CD4-positive, alpha-beta T cell treated with Interferon gamma for 1 hour (primary cell): ENCODE measurements at places on chromosomes 12 and 14.
A peak's percentile ranks its signal among the peaks of the same experiment; 100 is the strongest.

DNA sequence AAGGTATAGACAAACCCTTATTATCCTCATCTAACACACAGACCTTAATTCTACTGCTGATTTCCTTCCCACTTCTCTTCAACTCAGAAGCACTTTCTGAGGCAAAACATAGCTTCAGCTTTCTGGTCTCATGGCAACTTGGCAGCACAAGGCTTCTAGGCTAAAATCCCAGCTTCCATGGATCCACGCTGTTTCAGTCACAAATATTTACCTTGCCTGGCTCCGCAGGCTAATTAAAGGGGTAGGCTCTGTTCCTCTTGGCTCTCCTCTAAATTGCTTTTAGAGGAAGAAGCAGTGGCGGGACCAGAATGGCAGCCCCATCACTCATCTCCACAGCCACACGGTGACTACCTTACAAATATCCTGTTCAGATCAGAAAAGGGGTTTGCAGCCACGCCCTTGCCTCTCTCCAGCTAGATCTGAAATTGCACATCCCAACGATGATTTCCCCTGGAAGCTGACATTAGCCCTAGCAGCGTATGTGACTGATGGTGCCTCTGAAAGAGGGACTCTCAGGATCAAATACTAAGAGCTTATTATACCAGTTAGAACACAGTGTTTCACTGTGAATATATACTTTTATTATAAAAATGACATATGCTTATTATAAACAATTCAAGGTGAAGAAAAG, 221.5 kb upstream of the NUDT4 start:
- DNase-seq: no peak

DNA sequence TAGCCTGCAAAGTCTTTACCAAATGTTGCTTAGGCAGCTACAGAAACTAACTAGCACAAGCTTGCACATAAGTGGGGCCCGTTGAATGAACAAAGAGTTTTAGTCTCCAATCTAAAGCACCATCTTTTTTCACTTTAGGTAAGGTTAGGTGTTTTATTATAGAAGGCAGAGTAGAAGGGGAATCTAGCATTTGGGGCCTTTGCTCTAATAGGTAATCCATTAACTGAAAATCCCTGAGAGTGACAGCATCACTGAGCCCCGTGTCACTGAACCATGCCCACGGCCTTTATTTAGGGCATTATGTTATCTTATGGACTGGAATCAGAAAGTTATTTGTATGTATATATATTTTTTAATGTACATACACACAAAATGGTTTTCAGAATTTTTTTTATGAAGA, 25.1 kb downstream of the CPNE8 start:
- no peak for DNase-seq

DNA sequence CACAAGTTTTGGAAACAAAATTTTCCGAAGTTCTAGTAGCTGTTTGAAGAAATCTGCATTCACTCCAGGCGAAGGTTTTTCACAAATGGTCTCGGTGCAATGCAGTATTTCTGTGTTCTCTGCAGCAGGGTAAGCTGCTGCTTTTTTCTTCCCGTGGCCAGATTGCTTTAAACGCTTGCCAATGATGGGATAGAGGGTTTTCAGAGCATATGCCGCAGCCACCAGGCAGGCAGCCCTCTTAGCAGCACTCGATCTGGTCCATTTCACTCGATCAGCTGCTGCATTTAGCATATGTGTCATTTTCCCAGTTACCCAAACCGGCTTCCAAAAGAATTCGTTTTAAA, 315 bp downstream of the ABCD2 start:
- no peak for DNase-seq

GRCh38 chr12:24770334-24770733, 178.6 kb downstream of the BCAT1 start:
- DNase-seq: no peak

GRCh38 chr12:94116191-94116590, 32.2 kb upstream of the PLXNC1 start:
- no peak for DNase-seq

DNA sequence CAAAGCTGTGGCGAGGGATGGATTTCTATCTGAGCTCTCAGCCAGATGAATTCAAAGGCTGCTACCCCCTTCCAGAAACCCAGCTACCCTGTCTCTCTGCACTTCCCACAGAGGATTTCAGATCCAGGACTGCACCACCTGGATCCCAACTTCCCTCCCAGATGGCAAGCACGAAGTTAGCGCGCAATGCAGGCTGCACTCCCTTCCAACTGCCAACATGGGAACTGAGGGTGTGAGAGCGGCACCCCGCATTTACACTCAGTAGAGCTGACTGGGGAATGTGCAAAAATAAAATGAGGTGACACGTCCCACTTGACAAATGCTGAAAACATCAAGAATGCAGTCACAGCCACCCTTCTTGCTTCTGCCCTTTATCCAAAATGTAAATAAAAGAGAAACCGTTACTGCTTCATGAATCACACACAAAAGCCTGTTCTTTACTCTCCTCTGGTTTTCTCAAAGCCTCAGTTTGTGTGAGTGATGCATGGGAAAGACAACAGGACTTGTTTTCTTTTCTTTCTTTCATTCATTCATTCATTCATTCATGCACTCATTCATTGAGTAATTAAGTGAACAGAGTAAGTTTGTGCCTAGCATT, 85.7 kb downstream of the ITPK1 start:
- DNase-seq: no peak

- DNase-seq: no peak
Observed at GRCh38 chr12:109998241-109998903, 858 bp upstream of the ANKRD13A start.

DNA sequence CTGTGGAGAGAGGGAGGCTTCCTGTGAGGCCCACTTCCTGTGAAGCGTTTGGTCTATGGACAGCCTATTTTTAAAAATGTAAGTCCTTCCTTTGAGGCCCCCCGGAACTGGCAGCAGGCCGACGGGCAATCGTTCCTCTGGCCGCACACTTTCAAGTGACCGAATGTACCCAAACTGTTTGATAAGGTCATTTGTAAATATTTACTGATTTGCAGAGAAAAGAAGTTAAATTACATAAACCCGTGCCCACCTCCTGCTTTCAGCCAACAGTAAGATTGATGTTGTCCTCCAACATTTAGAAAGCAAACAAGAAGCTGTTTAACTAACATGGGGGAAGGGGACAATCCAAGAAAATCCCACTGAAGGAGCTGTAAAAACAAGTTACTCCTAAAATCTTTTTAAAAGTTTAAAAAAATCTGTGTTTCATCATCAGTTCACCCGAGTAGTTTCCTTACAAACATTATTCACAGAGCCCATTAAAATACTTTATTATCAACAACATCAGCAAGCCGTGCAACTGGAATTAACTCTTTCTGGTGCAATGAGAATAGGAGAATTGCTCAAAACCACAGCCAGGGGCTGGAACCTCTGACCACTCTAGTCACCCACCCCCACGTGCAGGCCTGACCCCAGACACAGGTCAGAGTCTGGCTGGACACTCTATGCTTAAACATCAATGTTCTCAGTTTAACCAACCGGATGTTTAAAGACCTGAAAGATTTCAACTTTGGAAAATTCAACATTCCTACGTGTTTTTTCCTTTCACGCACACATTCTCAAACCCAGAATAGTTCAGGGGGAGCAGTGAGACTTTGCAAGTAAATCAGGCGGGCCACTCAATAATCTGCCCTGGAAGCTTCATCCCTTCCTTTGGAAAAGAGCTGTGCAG, 65.3 kb downstream of the FOXN3 start:
- no peak for DNase-seq

DNA sequence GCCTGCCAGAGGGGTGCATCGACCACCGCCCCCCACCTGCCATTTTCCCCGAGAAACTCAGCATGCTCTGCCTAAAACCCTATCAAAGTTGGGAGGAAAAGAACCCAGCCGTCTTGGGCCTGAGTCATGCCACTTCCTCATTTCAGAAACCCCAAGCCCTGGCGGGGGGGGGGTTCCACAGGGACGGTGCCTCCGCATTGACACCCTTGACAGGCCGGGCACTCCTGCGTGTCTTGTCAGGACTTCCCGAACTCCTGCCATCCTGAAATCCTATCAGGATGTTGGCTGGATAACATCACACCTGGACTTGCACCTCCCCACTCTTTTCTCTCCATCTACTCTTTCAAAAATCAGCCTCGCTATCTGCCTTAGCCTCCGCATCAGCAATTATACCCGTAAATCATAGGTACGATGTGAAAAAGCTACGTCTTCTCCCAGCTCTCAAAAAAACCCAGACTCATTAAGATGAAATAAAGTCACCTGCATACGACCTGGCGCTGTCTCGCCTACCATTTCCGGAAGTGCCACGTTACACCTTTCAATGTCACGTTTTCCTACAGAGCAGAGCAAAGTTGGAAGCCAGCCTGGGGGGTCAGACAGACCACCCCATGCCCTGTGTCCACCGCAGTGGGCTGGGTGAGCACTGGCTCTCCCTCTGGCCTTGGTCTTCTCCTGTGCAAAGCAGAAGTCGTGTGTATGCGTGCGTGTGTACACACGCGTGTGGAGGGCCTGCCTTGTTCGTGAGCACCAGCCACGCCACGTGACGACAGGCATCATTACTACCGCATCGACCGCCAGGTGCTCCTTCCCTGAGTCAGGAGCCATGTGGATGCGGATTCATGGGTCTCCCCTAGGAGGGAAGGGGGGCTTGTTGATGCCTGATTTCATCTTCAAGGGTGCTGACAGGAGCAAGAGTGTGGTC, 96.7 kb downstream of the RFLNA start:
- DNase-seq: peak; percentile 71

- no peak for DNase-seq
Observed at GRCh38 chr12:30814295-30814655, 59.5 kb upstream of the CAPRIN2 start.

DNA sequence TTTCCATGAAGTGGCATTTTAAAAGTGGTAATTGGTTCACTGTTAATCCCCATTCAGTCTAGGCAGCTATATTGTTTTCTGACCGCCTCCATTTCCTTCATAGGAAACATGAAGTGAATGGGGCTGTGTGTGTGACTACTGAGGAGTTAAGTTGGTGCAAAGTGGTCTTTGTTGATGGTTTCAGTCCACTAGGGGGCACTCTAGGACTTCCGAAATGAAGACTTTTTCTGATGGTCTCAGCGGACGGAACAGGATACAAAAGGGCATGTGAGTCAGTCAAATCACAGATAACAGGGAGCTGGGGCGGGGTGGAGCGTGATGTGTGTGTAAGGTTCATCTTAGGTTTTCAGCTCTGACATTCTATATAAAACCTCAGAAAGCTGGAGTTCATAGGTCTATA, 240.1 kb upstream of the OR4E1 start:
- DNase-seq: peak; percentile 72

- DNase-seq: no peak
Observed at GRCh38 chr12:66191547-66192126, 2.6 kb downstream of the IRAK3 start.

DNA sequence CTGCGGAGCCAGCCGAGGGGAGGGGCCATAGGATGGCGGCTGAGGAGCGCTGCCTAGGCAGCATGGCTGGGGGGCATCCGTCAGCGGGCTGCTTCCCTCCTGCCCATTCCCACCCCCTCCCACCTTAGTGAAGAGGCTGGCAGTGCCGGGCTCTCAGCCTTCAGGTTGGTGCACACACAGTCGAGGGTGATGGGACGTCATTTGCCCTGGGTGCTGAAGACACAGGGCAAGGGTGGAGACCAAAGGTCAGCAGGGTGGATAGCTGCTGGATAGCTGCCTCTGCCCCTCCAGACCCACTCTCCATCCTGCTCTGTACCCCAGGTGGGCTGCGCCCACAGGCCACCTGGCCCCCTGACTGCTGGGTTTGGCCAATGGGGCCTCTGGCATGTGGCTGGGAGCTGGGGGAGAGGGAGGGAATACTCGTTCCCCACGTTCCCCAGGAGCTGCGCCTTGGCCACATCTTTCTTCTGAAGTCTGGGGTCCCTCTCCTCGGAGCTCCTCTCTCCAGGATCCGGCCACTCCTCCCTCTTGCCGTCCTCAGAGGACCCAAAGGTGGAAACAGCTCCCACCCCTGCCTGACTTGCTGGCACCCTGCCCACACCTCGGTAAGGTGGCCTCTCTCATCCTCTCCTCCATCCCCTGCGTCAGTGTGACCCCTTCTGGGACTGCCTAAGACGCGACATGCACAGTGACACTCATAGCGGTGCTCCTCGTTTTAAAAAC, 11.2 kb upstream of the CDC42BPB start:
- DNase-seq: no peak

DNA sequence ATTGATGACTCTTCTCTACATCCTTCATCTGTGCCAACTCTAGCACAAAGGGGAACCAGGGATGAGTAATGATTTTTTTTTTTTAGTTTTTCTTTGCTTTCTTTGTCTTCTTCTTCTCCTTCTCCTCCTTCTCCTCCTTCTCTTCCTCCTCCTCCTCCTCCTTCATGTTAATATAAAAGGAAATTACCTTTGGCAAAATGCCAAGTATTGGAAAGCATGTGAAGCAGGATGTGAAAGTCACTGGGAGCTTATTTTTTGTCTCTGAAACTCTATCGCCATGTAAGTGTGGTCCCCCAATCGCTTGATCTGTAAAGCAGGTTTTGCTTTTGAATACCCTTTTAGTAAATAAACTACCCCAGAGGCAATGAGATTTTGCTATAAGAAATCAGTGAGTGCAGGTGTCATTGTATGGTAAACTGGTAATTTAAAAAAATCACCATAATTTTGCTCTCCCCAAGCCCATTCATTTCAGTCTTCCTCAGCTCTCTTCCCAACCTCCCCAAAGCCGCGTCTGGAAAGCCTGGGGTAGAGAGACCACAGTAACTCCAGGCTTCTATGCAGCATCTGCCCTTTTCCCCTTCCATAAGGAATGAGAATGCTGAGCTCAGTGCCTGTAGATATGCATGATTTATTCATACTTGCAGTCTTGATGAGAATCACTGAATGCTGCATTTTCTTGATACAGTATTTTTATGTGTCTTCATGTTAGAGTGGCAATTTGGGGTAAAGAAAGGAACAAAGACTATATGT, 388.7 kb downstream of the TMEM117 start:
- DNase-seq: no peak

DNA sequence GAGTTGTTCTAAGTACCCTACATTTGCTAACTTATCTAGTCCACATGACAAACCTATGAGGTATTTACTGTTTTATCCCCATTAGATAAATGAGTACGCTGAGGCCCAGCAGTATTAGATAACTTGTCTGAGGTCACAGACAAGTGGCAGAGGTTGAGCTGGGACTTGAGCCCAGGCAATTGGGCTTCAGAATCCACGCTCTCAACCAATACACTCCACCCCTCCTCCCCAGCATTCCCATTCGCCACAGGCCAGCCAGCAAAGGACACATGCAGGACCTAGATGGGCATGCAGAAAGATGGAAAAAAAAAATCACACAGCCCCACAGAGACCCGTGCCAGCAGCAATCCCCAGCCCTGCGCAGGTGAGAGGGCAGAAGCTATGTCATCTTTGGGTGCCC, 12.4 kb downstream of the HDAC7 start:
- no peak for DNase-seq

DNA sequence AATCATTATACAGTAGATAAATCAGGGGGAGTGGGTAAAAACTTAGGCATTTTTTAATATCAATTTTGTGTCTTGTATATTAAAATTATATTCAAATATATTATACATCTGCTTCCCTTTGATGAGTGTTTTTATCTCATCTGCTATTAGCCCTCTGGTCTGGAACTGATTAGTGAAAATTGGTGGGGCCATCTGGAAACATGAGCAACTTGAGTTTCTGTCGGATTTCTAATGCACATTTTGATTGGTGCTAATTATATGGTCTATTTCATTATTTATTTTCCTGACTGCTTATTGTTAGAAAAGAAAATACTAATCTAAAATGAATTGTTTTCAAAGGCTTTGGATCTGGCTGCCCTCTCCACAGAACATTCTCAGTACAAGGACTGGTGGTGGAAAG, 28.2 kb downstream of the TTC8 start:
- DNase-seq: no peak
